ENCODE measurements at places on chromosomes 12 and 14.

GRCh38 chr14:104331871-104332605 lies 193.7 kb downstream of the KIF26A start:
- no peak for DNase-seq

DNA sequence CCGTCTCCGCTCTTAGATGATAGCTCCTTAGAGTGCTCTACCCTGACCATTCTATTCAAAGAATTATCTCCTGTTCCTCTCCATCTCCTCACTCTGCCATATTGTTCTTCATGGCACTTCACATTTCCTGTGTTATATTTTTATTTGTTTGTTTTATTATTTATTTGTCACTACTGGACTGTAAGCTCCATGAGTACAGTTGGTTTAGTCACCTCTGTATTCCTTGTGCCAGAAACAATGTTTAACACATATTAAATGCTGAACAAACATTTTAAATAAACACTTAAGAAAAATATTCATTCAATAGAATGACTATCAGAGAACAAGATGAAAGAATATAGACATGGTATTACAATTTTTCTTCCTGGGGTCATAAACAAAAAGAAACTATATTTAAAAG lies 35.6 kb downstream of the KIAA0586 start:
- no peak for DNase-seq

DNA sequence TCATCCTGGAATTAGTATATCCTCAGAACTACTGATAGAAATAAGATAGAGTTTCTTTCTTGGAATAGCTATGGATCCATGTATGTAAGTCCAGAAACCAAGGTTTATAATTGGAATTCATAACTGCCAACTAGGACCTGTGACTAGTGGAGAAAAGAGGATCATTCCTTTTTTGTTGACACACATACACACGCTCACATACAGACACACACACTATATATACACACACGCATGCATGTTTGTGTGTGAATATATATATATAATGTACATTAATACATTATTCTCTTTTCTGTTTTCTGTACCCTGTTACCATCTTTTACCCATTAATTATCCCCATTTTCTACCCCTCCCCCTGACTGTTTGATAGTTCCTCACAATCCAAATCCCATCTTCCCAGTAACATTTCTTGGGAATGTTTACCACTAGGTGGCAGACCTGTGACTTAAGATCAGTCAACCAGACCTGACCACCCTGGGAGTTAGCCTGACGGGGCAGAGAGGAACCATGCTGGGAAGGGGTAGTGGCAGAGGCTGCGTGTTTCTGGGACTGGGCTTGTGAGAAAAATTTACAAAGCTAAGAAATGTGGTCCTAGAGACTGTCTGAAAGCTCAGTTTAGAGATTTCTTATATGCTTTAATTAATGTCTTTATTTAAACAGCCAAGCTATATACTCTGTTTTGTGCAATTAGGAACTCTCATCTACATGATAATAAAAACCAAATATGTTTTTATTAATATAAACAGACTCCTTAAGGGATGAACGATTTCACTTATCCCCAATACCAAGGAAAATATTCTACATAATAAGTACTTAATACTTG lies 308.0 kb downstream of the PPFIA2 start:
- DNase-seq, result peak; percentile 61

DNA sequence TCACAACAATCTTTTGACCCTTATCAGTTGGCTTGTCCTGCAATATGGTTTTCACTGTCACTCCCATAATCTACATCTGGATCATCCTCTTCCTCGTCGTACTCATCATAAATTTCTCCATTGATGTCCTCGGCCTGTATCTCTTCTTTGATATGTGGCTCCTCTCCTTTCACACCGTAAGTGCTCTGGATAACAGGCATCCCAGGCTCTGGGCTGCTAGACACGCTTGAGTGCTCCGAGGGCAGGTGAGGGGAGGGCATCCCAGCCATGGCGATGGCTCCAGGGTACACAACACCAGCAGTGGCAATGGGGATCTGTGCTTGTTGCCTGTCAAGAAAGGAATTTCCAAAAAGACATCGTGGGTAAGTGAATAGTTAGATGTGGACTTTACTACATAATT lies 415.3 kb downstream of the SOX5 start:
- DNase-seq, result no peak

- no peak for DNase-seq
These were observed 436 bp downstream of the VPS33A start for GRCh38 chr12:122265886-122266229.

- no peak for DNase-seq
These were observed 137.5 kb upstream of the RFLNA start for GRCh38 chr12:124157406-124157805.

- no peak for DNase-seq
These were observed 35.1 kb downstream of the EIF2S3B start for GRCh38 chr12:10540776-10541205.

DNA sequence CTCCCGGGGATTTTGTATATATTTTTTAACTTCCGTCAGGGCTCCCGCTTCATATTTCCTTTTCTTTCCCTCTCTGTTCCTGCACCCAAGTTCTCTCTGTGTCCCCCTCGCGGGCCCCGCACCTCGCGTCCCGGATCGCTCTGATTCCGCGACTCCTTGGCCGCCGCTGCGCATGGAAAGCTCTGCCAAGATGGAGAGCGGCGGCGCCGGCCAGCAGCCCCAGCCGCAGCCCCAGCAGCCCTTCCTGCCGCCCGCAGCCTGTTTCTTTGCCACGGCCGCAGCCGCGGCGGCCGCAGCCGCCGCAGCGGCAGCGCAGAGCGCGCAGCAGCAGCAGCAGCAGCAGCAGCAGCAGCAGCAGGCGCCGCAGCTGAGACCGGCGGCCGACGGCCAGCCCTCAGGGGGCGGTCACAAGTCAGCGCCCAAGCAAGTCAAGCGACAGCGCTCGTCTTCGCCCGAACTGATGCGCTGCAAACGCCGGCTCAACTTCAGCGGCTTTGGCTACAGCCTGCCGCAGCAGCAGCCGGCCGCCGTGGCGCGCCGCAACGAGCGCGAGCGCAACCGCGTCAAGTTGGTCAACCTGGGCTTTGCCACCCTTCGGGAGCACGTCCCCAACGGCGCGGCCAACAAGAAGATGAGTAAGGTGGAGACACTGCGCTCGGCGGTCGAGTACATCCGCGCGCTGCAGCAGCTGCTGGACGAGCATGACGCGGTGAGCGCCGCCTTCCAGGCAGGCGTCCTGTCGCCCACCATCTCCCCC lies 777 bp downstream of the ASCL1 start:
- peak; percentile 81 for DNase-seq

GRCh38 chr14:39555749-39556148 lies 123.5 kb upstream of the FBXO33 start:
- no peak for DNase-seq

- peak; percentile 17 for DNase-seq
These were observed 207.9 kb downstream of the SYNE2 start for GRCh38 chr14:64060648-64061096.

DNA sequence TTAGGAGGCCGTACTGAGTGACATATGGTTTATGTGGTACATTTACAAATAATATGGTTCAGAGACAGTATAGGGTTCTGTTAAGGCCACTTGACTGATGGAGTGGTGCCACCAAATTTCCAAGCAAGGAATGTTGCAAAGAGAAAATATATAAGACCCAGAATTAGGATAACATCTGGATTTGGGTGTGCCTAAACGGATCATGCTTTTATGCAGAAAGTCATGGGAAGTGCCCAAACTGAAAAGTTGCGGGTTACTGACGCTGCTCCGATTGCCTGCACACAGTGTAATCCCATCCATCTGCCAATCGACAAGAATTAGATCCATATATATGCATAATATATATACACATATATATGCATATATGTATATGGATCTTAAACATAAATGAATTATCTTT lies 138.4 kb upstream of the DCN start:
- DNase-seq, result no peak

- no peak for DNase-seq
These were observed 94.0 kb downstream of the C12orf50 start for GRCh38 chr12:87935216-87935615.

DNA sequence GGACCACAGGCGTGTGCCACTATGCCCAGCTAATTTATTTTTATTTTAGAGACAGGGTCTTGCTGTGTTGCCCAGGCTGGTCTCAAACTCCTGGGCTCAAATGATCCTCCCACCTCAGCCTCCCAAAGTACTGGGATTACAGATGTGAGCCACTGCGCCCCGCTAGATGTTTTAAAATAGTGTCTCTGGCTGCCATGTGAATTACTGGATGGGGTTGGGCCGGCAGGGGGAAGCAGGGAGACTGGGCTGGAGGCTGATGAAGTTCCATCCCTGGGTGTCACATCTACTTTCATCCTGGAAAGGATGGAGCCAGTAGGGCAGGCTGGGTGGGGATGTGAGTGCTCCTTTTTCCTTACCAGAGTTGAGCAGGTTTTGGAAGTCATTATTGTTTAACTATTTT lies 46.1 kb downstream of the DNAH10 start:
- no peak for DNase-seq

All from neuronal stem cell (in vitro differentiated cells).